ACHN (cell line): ENCODE measurements at places on chromosomes 12 and 14.

DNA sequence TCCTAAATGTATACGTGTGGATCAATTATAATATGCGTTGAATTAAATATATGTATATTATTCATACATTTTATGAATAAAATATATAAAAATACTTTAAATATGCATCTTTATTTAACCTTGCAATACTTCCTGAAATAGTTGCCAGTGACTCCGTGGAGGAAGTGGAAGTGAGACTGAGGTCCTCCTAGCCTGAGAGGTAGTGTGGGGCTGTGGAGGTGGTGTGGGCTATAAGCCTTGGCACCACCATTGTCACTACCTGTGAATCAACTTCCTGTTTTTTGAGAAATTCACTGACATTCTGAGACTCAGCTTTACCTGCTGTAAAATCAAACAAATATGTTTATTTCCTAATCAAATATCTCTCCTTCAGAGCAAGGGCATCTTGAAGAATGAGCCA lies 514.2 kb downstream of the VRK1 start:
- DNase-seq, result no peak

GRCh38 chr12:50505675-50506530 lies 1.1 kb downstream of the DIP2B start:
- DNase-seq, result peak; percentile 14

DNA sequence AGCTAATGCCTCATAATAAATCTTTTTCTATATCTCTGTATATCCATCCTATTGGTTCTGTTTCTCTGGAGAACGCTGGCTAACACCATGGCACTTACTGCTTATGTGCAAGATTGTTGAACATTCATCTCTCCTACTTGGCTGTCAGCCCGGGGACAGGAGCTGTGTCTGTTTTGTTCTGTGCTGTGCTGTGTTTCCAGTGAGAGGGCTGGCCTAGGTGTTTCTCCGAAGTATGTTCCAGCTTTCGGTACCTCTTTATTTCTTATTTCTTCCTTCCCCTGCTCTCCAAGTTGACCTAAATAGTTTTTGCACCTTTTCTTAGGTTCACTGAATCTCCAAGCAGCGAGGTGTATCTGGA lies 18.8 kb upstream of the NR4A1 start:
- DNase-seq, result peak; percentile 51

GRCh38 chr14:99625476-99625875 lies 19.5 kb upstream of the HHIPL1 start:
- DNase-seq, result no peak

DNA sequence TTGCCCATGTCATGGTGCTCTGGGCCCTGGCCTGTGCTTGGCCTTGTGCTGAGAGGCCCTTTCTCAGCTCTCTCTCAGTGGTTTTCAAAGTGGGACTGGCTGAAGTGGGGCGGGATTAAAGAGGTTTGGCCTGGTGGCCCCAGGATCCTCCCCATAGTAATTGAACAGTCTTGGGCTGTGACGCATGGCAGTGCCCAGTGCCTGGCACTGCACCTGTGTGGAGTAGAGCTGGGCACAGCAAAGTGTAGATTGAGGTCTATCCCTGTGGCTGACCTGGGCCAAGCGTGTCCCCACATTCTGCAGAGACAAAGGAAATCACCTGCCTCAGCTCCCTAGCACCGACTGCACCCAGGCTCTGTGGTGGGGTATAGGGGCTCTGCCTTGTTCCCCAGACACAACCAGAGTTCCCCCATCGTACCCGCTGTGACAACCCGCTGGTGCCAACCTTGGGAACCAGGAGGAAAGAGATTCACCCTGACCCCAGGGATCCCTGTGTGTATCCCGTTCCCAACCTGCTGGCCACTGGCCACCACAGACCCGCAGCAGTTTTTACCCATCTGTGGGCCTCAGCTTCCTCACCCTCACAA lies 9.9 kb upstream of the CYP46A1 start:
- no peak for DNase-seq

DNA sequence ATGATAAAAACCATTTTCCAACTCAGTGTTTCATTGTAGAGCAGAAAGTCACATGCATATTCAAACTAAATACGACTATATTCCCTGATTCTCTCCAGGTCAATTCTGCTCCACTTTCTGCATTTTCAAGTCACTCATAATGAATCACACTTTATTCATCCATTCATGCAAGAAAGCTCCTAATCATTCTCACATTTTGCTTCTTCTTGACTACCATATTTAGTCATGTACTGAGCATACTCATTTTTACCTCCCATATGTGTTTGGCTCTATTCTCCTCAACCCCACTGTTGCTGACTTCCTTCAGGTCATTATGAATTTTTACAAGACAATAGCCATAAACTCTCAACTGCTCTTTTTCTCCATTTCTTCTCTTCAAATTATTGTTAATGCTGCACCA lies 43.4 kb upstream of the PIK3C2G start:
- no peak for DNase-seq

DNA sequence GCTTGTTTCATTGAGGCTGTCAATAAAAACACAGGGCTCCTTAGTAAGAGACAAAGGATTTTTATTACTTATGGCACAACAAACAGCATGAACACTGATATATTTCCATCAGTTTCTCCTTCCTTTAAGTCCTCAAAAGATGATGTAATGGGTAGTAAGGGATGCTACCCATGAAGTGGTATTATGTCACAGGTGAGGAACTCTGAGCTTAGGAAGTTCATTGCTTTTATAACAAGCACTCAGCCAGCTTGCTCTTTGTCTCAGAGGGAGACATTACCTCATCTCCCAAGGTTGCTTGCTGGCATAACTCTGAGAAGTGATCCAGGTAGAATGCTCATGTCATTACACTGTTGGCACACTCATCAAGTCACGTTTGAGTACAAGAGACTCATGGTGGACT lies 287.0 kb upstream of the OR4E1 start:
- no peak for DNase-seq

GRCh38 chr14:56115334-56115870 lies 2.8 kb upstream of the PELI2 start:
- no peak for DNase-seq

- DNase-seq, result no peak
These were observed 265.1 kb downstream of the ALG10 start for GRCh38 chr12:34287437-34287836.

GRCh38 chr12:89918172-89918846 lies 209.7 kb upstream of the ATP2B1 start:
- no peak for DNase-seq

- DNase-seq, result peak; percentile 62
These were observed 192.0 kb upstream of the HMGA2 start for GRCh38 chr12:65632131-65632855.

DNA sequence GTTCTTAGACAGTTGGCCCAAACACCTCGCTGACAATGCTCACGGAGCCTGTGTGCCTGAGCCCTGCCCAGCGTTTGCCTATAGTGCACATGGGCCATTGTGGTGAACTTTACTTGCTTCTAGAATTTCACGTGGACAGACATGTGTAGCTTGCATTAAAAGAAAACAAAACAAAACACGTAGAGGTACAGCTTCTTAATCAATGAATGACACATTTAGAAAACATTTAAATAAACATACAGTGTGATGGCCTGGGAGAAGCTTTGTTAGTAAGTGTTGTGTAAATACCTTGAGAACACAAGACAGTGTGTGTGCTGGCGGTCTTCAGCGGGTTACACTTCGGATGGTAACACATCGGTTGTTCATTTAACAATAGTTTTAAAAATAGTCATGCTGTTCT lies 38.1 kb downstream of the SMOC1 start:
- DNase-seq, result no peak

GRCh38 chr14:102966681-102967505 lies 44.4 kb downstream of the AMN start:
- no peak for DNase-seq

GRCh38 chr14:81388336-81388735 lies 11.8 kb downstream of the STON2 start:
- no peak for DNase-seq

DNA sequence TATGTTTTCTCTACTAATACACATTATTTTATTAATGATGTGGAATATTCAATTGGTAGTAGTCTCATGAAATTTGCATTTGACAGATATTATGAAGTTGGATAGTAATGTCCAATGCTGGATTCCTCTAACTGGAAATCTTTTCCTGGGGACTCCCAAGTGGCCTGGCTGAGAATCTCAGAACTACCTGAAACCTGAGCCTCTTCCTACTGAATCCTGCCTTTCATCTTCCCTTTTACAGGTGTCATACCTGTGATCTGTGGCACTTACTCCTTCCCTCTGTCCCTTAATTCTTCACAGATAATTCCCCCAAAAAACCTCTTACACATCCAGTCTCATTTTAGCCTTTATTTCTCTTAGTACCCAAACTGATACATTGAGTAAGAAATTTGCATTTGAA lies 89.7 kb upstream of the MYF6 start:
- DNase-seq, result no peak

GRCh38 chr14:91862417-91862816 lies 4.9 kb downstream of the TC2N start:
- DNase-seq, result no peak

DNA sequence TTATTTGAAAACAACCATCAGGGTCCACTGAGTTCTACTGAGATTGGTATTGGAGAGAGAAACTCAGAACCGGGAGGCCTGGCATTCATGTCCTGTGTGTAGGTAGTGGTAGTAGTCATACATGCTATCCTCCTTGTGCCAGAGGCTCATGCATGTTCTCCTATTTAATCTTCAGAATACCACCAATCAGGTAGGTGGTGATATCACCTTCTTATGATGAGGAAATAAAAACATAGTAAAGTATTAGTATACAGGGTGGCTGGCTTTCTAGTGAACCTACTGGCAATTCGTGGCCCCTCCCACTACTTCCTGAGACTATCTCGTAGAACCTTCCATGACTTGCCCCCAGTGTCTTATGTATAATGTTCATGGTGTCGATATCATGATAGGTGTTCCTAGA lies 40.5 kb upstream of the EID3 start:
- DNase-seq, result no peak

DNA sequence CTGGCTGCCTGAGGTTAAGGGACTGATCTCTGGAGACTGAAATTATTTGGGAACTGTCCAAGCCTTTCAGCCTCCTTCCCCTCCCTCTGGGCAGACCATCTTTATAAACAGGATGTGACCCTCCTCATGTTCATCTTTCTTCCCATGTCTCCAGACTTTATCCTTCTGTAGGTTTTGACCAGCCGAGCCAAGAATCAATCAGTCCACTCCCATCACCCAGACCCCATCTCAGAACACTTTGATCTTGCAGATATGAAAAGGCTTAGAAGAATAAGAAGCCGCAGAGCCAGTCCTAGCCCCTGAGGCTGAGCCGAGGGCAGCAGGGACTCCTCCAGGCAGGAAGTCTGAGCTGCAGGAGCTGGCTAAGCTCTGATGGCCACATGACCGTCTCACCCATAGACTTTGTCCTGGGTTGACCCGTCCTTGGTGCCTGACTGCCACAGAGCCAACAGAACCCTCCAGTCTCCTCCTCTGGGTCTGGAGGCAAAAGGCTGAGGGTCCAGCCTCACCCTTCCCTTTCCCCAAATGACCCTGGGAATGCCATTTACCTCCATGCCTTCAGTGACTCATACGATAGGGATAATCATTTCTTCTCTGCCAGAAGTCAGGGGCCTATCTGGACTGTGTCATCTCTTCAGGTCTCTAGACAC lies 1.6 kb downstream of the KRT71 start:
- DNase-seq, result no peak

GRCh38 chr12:6914947-6915788 lies 788 bp downstream of the ENO2 start:
- peak; percentile 48 for DNase-seq

- DNase-seq, result peak; percentile 64
These were observed 18.0 kb downstream of the TRAF3 start for GRCh38 chr14:102795060-102795925.

DNA sequence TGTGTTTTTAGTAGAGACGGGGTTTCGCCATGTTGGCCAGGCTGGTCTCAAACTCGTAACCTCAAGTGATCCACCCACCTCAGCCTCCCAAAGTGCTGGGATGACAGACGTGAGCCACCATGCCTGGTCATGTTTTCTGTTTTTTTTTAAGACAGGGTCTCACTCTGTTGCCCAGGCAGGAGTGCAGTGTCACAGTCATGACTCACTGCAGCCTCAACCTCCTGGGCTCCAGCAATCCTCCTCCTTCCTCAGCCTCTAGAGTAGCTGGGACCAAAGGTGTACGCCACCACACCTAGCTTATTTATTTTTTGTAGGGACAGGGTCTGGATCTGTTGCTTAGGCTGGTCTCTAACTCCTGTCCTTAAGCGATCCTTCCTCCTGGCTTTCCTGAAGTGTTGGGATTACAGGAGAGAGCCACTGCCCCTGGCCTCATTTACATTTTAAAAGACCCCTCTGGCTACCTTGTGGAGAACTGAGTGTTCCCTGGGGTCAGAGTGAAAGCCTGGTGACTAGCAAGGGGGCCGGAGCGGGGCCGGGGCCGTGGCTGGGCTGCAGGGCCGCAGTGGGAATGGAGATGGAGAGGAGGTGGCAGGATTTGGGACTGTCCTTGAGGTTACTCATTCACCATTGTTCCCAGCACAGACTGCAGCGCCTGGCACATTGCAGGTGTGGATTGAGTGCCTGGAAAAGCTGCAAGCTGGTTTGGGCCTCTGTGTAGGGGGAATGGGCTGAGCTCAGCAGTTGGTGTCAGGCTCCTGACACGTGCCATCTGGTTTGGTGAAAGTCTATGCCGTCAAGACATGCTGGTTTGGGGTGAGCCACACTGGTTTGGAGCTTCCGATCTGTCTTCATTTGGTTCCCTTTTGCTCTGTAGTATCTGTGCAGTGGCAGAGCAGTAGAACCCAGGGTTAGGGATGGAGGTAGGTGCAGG lies 18.1 kb downstream of the KMT5A start:
- no peak for DNase-seq

DNA sequence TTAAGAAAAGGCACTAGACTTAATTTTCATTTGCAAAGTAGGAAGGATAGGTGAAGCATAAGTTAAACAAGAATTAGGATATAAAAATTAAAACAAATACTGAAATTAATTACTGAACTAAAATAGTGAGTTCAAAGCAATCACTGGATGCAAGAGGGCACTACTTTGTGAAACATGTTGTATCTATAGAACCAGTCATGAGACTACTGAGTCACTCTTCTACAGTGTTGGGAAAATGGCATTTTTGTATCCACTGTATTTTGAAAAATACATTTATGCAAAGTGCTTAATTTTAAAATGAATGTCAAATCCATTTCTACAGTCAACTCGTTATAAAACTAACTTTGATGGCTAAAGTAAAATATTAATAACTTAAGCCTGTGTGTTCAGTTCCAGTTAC lies 47.9 kb downstream of the SEL1L start:
- no peak for DNase-seq

- no peak for DNase-seq
These were observed 19.5 kb upstream of the FZD10 start for GRCh38 chr12:130142736-130143135.

DNA sequence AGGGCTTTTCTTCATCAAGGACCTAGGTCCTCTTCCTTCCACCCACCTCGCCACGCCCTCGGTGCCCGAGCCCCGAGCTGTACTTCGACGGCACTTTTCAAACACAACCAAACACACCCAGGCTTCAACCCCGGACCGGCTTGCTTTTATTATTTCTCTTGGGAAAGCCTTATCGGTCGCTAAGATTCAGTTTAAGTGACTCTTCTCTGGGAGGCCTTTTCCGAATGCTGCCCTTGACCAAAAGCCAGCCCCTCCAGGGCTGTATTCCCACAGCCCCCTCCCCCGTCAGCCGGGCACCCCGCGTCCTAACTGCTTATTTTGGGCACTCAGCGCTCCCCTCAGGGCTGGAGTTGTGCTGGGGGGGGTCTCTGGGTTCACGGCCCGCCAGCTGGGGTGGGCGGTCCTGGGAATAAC lies 644 bp upstream of the PPP4R4 start:
- DNase-seq, result no peak

- no peak for DNase-seq
These were observed 197.3 kb downstream of the TMTC3 start for GRCh38 chr12:88339254-88339949.

- no peak for DNase-seq
These were observed at the start of gene WNT1 for GRCh38 chr12:48978291-48978740. Gene WNT1, plus strand, starts transcription at chr12:48978322. Its CDS starts 329 bp downstream, at chr12:48978651.
